ENCODE measurements at places on chromosomes 3 and 15.

DNA sequence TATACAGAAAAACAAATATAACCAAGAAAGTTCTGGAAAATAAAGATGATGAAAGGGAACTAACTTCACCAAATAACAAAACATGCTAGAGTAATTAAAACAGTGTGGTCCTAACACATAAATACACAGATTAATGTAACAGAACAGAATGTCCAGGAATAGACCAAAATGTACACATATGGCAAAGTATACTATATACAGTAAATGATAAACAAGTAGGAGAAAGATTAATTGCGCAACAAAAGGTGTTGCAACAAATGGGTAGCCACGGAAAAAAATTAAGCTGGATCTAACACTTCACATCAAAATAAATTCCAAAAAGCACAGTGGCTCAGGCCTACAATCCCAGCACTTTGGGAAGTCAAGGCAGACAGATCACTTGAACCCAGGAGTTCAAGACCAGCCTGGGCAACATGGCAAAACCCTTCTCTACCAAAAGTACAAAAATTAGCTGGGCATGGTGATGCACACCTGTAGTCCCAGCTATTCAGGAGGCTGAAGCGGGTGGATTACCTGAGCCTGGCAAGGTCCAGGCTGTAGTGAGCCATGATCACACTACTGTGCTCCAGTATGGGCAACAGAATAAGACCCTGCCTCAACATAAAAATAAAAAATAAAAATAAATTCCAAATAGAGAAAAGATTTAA is 19.8 kb downstream of the SCAP start:
- DNase-seq, result no peak

DNA sequence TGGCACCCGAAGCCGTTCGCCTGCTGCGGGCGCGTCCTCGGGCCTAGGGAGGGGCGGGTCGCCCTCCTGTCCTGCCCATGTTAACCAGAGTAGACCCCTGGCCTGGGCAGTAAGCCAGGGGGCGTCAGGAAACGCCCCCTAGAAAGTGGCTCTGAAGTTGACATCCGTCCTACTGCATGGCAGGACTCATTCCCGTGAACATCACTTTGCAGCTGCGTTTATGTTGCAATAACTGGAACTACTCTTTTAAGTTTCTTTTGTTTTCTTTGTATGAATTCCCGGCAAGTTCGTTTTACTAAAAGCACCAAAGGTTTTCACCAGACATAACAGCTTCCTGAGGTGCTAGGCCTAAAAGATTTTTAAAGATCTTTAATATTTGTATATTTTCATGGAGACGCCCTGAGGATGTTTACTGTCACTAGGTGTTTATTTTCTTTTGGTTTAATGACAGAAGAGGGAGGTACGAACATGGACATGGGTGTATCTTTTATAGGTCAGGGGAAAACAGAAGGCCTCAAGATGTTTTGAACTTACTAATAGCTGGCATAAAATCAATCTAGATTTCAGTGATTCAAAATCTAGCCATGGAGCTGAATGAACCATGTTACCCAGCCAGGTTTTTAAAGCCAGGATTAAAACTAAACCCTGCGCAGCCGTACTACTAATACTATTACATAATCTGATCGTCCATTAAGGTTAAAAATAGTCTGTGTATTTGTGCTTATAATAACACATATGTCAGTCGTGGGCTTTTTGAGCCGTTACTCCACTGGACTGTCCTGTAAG is 1.0 kb downstream of the C15orf61 start:
- DNase-seq, result no peak

- no peak for DNase-seq
Observed at GRCh38 chr15:57387564-57388076, 11.3 kb downstream of the CGNL1 start.

GRCh38 chr3:183185696-183186095 is 23.2 kb upstream of the LAMP3 start:
- no peak for DNase-seq

GRCh38 chr3:102026656-102027055 is 177.3 kb downstream of the NFKBIZ start:
- DNase-seq, result no peak

DNA sequence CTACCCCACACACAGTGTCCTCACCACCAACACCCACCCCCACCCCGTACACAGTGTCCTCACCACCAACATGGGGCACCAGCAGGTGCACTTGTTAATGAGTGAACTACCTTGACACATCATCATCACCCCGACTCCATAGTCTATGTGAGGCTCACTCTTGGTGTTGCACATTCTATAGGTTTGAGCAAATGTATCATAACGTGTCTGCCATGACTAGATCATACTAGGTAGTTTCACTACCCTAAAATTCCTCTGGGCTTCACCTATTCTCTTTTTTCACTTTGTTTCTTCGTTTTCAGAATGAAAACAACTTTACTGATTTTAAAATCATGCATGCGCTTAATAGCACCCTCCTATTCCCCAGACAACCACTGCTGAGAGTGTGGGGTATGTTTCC is 102.6 kb upstream of the SLC6A6 start:
- no peak for DNase-seq

DNA sequence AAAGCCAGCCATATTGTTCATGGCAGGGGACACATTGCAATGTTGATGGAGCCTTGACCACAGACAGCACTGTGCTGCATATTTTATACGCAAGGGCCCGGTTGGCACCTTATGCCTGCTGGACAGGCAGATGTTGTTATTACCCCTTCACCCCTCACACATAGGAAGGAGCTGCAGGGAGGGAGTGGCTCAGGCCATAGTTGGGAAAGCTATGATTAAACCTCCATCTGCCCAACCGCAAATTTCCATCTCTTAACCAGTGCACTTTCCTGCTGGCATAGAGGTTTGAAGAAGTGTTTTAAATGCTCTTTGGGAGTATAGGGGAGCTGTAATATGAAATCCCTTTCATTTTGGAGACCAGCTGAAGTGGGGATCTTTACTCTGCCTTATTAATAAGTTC is 224.7 kb downstream of the CACNA2D3 start:
- DNase-seq, result no peak

DNA sequence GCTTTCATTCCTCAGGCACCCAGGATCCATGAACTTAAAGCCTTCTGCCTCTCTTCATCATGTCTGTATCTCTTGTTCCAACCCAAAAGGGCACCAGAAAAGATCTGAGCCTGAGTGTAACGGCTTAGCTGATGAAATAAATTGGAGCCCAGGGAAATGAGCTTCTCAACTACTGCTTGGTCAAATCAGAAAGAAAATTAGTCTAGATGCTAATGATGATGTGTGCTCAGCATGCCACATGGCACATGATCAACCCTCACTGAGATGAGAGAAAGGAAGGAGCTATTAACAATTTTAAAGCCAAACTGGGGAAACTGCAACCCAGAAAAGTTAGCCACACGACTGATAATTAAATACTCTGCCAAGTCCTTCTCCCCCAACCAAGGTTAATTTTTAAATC is 325.7 kb downstream of the CNTN3 start:
- no peak for DNase-seq

DNA sequence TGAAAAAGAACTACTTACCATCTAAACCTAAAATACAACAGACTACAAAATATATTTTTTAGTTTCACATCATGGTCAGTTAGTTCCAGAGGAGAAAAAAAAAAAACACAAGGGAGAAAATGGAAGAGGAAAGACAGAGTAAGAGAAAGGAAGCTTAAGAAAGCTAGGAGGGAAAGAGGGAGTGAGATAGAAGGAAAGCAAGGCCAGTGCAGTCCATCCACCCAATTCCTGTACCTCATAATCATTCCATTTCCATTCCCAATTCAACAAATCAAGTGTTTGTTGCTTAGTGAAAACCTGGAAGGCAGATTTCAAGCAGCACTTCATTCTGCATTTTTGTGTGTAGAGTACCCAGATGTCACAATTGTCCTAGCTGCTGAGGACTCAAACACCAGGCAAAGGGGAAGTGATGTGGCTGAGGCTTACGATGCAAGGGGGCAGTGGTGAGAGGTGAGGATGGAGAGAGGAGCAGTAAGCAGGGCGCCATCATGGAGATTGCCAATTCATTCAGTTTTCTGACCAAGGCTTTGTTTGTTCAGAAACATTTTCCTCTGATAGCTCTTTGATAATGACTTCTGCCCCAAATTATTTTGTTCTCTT is 83.6 kb upstream of the GSK3B start:
- no peak for DNase-seq

- DNase-seq, result no peak
Observed at GRCh38 chr3:99967796-99968195, 146.5 kb downstream of the FILIP1L start.

GRCh38 chr15:101193120-101193644 is 58.7 kb downstream of the CHSY1 start:
- no peak for DNase-seq

DNA sequence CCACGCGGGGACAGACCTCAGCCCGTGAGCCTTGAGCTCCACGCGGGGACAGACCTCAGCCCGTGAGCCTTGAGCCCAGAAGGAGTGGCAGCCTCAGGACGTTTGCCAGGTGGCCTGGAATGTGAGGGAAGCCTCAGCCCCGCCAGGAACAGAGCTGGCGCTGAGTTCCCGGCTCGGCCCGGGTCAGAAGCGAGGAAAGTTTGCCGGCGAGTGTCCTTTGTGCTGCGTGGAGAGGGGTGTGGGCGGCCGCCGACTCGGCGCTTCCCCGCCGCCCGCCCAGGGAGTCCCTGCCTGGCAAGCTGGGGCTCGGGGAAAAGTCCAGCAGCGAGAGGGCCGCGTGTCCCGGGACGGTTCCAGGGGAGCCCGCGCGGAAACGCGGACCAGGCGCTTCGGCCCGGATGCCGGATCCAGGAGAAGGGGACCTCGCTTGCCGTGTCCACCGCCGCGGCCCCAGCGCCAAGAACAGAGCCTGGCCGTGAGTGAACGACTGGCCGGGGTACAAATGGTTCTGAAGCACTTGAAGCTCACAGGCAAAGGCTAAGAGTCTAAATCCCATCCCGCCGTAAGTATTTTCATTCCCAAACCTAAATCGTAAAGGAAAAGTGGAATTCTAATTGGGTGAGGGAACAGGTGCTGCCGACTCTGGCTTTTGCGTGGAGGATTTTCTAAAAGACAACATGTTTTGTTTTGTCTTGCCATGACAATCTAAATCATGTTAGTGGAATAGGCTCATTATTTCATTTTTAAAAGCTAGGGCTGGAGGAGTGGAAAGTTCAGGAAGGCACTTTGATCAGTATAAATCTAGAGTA is 1.7 kb downstream of the LRRN1 start:
- DNase-seq, result no peak

GRCh38 chr3:40191850-40192448 is 117.6 kb upstream of the EIF1B start:
- peak; percentile 32 for DNase-seq

- no peak for DNase-seq
Observed at GRCh38 chr3:50100956-50101845, 12.5 kb downstream of the RBM5 start.

DNA sequence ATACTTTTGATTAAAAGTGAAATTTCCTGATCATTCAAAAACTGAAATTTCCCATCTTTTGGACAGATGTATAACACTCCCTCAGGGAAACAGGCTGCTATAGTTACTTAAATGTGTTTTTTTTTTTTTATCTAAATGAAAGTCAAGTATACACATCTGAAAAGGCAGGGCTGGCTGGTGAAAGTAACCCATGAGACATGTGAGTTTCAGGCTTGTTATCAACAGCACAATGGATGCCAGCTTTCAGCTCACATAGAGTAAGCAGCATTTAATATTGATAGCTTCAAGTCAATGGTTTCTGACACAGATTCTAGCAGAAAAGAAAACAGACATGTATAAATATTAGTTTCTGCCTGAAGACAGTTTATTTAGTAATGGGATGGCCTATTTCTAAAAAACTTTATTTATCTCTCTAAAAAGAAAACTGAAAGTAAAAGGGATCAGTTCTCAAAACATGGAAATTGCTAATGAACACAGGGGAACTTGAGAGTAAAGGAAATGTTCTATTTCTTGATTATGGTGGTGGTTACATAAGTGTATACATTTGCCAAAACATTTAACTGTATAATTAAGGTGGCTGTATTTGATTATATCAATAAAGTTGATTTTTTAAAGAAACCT is 89.7 kb upstream of the CMC1 start:
- no peak for DNase-seq

- no peak for DNase-seq
Observed at GRCh38 chr3:119912220-119912619, 130.3 kb downstream of the NR1I2 start.

- DNase-seq, result no peak
Observed at GRCh38 chr15:48500595-48500994, 144.9 kb downstream of the FBN1 start.

DNA sequence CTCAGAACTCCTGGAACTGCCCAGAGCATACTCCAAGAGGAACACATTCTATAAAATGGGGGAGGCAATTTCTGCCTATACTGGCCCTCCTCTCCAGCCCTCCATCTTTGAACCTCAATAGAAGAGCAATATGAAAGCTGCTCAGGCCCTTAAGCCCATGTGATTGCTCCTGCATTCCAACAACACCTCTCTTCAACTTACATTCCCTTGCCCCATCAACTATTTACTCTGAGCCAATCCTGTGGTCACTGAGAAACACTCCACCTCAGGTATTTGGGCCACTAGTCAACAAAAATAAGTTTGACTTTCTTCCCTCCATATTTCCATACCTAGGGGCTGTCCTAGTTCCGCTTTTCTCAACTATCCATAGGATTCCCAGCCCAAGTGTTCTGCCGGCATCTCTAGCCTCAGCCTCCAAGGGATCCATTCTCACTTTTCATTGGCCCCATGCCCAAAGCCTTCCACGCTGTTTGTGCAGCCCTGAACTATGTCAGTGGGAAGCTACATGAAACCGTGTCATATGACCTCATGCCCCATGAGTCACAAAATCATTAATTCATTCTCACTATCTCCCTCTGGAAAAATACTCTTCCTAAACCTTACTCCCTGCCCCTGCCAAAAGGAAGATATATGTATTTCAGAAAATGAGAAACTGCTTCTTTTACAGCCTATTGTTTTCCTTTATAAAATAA is 61.6 kb downstream of the GJD2 start:
- DNase-seq, result no peak

DNA sequence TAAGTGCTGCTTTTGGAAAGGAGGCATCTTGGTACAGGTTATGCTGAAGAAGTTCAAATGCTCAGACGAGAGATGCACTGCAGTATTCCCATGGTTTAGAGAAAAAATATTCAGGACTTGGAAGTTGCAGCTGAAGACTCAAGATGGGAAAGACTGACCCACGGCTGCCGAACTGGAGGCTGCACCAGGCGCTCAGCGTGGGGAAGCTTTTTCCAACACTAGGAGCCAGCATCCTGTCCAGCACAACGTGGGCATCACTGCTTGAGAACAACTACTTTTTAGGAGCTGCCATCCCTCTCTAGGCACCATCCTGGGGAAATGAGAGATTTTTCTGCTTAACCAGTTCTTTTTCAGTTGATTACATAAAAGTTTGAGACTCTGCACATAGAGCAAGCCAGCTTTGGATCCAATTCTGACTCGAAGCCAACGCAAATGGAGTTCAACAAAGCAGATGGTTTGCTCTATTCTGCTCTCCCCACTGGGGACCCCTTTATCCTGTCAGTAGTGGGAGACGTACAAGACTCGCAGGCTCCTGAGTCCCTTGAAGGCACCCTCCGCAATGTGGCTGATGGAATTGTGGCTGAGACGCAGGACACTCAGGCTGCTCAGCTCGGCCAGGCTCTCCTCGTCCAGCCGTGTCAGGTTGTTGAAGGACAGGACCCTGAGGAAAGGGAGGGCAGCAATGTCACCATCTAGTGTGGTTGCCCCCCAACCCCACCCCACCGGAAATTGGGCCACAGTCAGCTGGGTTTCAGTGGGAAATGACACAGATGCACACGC is 93.8 kb downstream of the LRIG1 start:
- no peak for DNase-seq

- DNase-seq, result no peak
Observed at GRCh38 chr15:70802629-70803028, 39.3 kb upstream of the UACA start.
